Cardiac fibroblast (primary cell): ENCODE measurements at places on chromosomes 5 and 9.

DNA sequence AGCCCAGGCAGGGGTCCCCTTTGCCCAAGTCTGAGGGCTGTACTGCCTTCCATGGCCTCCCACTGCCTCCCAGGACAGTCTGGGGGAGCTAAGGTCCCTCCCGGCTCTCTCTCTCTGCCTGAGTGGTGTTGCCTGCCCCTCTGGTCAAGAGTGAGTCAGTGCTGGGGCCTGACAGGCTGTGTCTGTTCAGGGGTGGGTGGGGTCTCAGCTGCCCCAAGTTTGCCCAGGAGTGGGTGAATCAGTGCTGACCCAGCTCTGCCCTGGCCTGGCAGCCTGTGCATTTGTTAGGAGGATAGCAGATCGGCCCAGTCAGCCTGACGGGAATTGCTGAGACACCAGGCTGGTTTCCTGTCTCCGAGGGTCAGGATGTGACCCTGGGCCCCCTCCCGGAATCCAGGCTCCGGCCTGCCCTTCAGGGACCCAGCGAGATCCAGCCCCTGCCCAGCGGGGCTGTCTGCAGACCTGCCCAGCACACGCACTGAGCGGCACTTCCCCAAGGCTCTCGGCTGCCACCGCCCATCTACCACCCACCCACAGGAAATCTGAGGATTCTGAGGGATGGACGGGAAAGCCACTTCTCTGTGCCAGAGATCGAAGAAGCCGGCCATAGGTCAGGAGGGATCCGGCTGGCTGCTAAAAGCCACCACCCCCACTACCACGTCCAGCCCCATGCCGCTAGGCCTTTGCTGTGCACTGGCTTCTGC is 15.9 kb downstream of the ENG start:
- peak; percentile 98 for DNase-seq

- DNase-seq = no peak
These were observed 1.6 kb upstream of the GZMK start for GRCh38 chr5:55022450-55022849.

- no peak for DNase-seq
These were observed 45.9 kb downstream of the EHMT1 start for GRCh38 chr9:137664676-137665075.

- no peak for DNase-seq
These were observed 76.6 kb upstream of the ABCA1 start for GRCh38 chr9:105004466-105005090.

GRCh38 chr5:56279291-56279690 is 46.2 kb upstream of the ANKRD55 start:
- no peak for DNase-seq

DNA sequence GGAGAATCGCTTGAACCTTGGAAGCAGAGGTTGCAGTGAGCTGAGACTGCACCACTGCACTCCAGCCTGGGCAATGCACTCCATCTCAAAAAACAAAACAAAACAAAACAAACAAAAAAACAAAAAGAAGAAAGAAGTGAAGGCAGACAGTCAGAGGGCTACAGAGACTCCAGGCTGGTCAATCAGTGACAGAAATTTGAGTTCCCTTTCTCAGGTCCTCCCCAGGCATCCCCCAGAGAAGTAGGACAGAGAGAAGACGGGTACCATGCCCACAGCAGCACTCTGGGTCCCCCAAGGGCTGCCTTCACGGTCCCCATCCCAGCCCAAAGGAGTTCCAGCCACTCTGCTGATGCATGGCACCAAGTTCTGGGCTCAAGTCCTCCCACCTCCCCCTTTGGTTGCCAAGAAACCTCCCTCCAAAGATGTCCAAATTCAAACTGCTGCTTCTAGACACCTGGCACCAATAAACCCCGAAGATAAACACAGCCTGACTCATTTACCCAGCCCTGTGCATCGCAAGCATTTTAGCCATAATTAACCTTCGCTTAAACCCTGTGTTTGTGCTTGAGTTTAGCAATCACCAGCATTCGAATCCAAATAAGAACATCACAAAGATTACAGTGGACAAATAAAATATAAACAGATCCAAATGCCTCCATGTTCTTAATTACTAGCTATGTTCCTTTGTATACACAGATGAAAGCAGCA is 24.0 kb downstream of the SEMA4D start:
- DNase-seq = no peak

DNA sequence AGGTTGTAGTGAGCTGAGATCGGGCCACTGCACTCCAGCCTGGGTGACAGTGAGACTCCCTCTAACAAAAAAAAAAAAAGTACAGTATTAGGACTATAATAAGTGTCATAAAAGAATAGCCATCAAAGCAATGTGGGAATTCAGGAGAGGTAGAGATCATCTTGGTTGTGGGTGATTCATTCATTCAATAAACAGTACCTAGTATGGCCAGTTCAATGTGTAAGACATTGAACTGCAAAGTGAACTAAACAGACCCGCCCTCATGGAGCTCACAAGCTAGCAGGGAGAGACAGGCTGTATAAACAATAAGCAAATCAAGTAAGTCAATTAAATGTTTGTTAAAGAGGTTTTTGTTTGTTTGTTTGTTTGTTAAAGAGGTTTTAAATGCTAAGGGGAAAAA is 146.1 kb upstream of the RANBP3L start:
- no peak for DNase-seq

GRCh38 chr9:34456746-34457145 is 1.6 kb downstream of the FAM219A start:
- DNase-seq = no peak

GRCh38 chr5:31598640-31599611 is 40.0 kb upstream of the PDZD2 start:
- no peak for DNase-seq

DNA sequence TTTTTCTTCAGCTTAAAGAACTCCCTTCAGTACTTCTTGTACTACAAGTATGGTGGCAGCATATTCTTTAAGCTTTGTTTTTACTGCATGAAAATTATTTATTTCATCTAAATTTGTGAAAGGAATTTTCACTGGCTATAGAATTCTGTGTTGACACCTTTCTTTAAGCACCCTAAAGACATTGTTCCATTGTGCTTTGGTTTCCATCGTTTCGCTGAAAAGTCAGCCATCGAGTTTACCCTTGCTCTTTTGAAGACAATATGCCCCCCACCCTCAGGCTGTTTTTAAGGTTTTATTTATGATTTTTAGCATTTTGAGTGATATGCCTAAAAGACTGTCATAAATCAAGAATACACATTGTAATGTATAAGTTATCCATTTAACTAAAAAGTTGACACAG is 27.3 kb upstream of the COL5A1 start:
- no peak for DNase-seq

DNA sequence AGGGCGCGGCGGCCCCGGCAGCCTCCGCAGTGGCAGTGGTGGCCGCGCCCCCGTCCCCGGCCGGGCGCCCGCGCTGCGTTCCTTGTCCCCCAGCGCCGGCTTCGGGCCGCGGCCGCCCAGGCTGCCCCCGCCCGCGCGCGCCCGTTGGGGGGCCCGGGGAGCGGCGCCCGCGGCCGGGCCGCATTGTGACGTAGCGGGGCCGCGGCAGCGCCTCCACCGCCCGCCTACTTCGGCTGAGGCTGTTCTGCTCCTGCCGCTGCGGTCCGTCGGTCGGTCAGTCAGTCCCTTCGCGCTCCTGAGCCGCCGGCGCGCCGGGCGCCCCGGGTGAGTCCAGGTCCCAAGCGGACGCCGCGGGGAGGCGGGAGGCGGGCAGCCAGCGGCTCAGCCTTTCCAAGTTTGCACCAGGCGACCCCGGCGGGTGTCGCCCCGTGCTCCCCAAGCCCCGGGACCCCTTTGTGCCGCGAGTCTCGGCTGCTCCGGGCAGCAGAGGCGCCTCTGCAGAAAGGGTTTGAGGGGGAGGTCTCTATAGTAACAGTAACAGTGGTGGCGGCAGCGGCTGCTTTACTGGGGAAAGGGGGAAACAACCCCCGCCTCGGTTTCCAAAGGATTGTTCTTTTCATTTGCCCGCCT is at the start of gene SNCAIP:
SNCAIP (plus strand) TSS at position 277 of the 630 bp plus-strand sequence. CDS start 78,898 bp downstream, outside the sequence.
- peak; percentile 38 for DNase-seq
